ENCODE measurements at places on chromosomes 6 and 20.

GRCh38 chr6:88599571-88599970 lies 363.8 kb downstream of the RNGTT start:
- no peak for DNase-seq

GRCh38 chr6:144639654-144640053 lies 354.5 kb downstream of the UTRN start:
- DNase-seq = no peak

DNA sequence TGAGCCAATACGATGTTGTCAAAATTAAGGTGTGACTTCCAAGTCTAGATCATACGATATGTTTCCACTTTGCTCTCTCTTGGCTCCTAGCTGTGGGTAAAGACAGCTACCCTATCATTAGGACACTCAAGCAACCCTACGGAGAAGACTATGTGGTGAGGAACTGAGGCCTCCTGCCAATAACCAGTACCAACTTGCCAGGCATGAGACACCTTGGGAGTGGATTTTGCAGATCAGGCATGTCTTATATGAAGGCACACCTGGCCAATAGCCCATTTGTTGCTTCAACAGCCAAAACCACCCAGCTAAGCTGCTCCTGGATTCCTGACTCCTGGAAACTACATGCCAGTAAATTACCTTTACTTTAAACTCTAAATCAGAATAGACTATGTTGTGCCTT lies 863.4 kb downstream of the DHX35 start:
- no peak for DNase-seq

DNA sequence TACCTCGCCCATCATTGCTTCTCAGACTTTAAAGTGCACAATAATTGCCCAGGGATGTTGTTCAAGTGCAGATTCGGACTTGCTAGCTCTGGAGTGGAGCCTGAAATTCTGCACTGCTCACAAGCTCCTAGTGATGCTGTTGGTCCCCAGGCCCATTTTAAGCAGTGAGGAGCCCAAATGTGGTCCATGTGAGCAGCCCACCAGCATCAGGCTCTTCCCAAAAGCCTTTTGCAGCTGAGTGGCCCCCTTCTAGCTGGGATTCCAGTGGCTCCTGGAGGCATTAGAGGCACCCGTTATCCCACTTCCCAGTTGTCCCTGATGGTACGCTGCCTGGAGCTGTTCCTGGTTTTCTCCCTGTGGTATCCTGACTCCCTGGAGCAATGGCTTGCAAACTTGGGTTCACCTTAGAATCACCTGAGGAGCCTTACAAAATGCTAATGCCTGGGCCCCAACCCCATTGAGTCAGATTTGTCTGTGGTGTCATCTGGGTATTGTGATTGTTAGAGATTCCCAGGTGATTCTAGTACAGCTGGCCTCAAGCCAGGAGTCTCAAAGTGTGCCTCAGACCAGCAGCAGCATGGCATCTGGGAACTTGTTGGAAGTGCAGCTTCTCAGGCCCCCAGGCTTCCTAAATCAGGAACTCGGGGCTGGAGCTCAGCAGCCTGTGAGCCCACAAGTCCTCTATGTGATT lies 186.9 kb upstream of the SLC24A3 start:
- DNase-seq = no peak

GRCh38 chr6:28682542-28682941 lies 156.9 kb downstream of the GPX5 start:
- DNase-seq = no peak

GRCh38 chr20:2305479-2305878 lies 9.7 kb downstream of the TGM3 start:
- no peak for DNase-seq

DNA sequence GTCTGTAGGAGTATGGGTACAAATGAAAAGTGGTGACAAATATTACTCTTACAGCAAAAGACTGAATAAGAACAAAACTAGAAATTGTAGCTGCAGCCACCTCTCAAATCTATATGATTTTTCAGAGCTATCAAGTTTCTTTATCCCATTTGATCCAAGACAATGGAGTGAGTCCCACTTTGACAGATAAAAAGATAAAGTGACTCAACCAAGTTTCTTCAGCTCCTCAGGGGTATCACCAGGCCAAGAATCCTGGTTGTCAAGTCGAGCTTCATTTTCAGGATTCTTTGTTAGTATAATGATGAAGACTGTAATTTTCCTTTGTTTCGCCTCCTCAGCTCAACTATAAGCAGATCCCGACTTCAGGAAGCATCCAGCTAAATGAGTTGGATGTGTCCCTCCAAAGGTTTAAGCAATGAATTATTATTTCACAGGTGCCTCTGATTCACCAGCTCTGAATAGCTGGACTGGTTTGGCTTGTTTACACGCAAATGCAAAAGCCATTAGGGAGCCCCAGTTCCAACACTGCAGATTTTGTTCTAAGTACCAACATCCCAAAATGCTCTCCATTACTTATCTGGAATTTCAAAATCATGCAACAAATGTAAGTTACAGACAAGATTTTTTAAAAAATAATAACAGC lies 238.9 kb downstream of the MAFB start:
- DNase-seq = no peak

GRCh38 chr6:125718109-125718508 lies 31.3 kb upstream of the HEY2 start:
- DNase-seq = no peak

GRCh38 chr6:355373-356208 lies 36.0 kb upstream of the IRF4 start:
- DNase-seq = no peak

GRCh38 chr6:158416883-158417759 lies 104.9 kb downstream of the TULP4 start:
- no peak for DNase-seq

DNA sequence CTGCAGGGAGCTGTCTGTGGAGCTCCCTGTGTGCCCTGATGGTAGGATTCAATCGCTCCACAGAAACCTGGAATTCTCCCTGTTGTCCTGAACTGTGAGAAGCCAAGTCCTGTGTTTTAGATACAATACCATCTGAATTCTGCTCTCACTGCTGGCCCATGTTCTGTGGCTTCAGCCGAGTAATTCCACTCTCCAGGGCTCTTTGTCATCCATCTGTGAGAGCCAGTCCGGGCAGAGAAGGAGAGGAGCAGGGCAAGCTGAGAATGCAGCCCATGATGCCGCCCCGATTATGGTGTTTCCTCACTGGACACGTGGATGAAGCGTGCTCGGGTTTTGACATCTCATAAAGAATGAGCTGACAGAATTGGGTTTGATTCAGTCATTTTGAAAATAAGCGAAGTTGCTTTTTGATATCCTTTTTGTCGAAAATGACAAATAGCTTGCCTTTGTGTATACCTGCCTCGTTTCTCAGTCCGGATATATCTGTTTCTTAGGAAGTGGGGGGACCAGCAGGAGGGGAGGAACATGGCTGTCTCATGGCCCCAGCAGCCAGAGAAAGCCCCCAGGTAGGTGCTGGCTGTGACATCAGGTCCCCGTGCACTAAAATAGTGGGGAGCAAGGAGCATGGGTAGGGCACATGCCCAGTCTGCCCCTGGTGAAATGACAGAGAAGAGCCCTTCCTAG lies 8.2 kb upstream of the CD93 start:
- DNase-seq = no peak

- no peak for DNase-seq
These were observed 7.9 kb downstream of the ACSS1 start for GRCh38 chr20:25050082-25050481.

DNA sequence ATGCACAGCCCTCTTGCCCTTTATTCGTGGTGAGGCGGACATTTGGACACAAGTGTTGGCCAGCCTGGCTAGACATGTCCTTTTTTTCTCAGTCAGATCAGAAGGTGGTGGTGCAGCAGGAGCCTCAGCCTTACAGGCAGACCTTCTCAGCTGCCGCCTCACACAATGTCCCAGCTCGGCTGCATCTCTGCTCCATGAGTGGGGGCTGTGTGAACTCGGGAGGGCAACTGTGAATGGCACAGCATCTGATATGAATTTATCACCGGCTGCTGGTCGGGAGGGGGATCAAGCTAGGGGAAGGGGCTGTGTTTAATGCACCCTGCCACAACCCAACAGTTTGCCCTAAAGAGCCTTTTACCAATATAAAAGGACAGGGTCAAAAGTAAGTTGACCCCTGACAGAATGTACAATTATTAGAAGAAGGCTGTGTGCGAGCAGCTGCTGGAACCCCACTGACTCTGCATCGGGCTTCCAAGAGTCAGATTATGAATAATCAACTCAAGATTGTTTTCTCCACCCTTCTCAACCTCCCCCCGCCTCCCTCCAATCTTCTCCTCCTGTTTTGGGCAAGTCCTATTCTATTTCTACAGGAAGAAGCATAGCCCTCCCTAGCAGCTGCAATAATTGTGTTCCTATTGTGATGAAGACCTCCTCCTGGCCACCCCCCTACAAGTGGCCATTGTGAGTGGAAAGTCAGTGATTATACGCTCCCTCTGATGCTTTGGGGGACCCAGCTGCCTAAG lies 245.2 kb downstream of the PKHD1 start:
- DNase-seq = no peak

DNA sequence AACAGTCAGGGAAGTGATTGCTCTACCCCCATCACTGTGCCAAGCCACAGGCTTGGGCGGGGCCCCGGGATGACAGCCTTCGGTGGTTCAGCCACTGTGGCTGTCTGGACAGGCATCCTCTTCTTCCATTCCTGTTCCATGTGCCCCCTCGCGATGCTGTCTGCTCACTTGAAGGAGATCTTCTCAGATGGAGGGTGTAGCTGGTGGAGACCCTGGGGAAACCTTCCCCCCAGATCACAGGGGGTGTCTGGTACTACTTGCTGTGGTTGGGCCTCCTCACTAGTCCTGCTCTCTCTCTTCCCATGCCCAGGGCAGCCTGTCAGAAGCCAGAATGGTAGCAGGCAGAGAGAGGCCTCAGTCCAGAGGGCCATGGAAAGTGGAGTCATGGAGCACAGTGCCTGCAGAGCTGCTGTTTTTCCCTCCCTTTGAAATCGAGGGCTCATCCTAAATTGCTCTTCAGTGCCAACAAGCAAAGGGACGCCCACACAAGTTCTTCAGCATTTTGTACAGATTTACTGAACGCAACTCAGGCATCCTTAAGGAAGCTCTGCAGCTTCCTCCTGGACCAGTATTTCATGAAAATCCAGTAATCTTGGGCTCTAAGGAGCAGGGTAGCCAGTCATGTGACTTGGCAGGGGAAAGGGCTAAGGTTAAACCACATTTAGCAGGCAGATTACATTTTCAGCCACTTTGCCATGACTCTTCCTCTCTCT lies 326.6 kb downstream of the ZFAND3 start:
- DNase-seq = no peak

DNA sequence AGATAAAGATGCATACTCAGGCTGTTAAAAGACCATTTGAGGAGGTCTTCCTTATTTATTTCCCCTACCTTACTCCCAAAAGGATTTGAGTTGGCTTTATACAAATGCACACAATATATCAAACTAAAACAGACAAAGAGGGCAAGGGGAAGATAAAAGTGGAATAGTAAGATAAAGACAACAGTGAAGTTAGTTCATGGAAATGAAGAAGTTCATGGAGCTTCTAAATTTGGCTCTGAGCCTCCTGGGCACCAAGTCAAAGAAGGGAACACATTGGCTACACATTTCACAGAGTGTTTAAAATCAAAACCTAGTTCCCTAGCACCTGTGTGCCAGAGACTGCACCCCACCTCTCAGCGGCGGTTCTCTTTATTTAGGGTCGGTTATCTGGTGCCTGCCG lies 25.8 kb upstream of the ARMC2 start:
- no peak for DNase-seq

DNA sequence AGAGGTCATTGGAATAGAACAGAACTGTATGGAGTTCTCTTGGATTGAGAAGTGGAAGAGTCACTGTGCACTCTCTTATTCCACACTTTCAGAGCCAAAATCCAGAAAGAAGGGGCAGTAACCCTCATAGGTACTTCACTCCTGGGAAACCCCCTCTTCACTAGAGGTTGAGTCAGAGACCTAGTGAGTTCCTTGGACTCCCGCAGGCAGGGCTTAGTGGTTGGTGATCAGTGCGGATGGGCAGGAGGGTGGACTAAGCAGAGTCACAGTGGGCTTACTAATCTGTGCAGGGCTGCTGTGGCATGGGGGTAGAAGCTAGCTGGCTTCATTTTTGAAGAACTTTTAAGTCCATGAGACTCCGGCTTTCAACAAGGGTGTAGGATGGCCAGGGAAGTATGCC lies 95.0 kb upstream of the MLN start:
- DNase-seq = no peak

DNA sequence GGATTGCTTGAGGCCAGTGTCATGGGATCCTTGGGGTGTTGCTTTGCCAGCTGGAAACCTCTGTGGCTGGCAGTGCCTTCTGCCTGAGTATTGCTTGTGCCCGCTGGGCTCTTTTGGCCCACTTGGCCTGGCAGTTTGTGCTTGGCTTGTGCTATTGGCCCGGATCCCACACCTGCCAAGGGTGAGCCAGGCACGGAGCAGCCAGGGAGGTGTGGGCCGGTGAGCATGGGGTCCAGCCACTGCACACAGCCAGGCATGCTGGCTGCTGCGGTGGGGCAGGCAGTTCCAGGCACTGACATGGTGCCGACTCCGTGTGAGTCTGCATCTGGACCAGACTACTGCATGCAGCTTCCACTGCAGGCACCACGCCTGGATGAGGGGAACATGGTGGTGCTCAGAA lies 62.5 kb upstream of the SYNCRIP start:
- no peak for DNase-seq

- no peak for DNase-seq
These were observed 74.0 kb upstream of the SAMD5 start for GRCh38 chr6:147434516-147434915.

GRCh38 chr6:82976179-82976578 lies 89.5 kb downstream of the UBE3D start:
- DNase-seq = no peak

- DNase-seq = no peak
These were observed 118.7 kb downstream of the BMP2 start for GRCh38 chr20:6886065-6886729.

DNA sequence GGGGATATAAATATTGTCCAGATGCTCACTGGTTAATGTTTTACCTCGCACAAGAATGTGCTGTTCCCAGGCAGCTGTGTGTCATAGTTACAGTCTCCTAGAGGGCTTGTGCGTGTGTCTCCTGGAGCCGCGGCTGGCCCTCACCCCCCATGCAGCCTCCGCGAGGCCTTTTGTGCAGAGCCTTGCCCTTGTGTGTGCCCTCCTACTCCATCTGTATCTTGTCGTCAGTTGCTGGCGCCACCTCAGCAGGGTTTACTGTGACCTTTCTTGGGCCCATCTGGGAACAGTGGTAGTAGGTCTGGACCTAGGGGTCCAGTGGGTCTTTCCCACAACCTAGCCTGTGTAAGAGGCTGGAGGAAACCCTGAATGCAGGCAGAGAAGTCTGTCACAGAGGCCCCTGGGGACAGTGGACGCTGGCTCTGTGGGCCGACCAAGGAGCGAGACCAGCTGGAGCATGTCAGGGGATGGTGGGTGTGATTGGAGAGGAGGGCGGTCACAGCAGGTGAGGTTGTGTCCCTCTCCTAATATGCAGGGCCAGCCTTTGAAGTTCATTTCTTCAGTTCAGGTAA lies 35.2 kb downstream of the PPP1R14C start:
- DNase-seq = no peak

DNA sequence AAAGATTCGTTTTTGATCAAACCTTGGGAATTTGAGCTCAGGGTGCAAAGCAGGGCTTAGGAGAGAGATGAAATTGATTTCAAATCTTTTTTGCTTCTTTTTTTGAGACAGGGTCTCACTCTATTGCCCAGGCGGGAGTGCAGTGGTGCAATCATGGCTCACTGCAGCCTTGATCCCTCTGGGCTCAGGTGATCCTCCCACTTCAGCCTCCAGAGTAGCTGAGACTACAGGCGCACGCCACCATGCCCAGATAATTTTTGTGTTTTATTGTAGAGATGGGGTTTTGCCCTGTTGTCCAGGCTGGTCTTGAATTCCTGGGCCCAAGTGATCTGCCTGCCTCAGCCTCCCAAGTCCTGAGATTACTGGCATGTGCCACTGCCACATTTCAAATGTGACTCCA lies 58.7 kb downstream of the DOK5 start:
- DNase-seq = no peak

- no peak for DNase-seq
These were observed 181.2 kb downstream of the DTNBP1 start for GRCh38 chr6:15481390-15482291.

All from NCI-H1930 (cell line).